ENCODE measurements at places on chromosomes 11 and 22.

GRCh38 chr11:117842131-117842941 is 17.8 kb upstream of the FXYD2 start:
- DNase-seq = no peak

- no peak for DNase-seq
These were observed 82.7 kb upstream of the LINC01488 start for GRCh38 chr11:69398529-69399492.

DNA sequence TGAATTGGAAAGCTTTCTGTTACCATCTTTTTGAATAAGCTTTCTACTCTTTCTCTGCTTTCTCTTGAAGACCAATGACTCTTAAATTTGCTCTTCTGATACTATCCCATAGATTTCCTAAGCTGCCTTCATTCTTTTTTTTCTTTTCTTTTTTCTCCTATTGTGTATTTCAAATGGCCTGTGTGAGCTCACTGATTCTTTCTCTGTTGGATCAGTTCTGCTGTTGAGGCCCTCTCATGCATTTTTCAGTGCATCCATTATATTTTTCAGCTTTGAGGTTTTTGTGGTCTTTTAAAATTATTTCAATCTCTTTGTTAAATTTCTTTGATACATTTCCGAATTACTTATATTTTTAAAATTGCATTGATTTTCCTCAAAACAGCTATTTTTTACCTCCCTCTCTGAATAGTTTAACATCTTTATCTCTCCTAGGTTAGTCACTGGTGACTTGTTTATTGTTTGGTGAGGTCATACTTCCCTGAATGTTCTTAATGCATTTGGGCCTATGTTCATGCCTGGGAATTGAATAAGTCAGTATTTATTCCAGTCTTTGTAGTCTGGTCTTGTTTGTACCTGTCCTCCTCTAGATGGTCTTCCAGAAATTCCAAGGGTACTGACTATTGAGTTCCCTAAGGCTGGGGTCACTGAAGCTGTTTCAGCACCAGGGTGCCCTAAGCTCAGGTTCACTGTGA is 110.6 kb upstream of the SERPIND1 start:
- DNase-seq = no peak

GRCh38 chr11:33773404-33773986 is 825 bp downstream of the FBXO3 start:
- DNase-seq = peak; percentile 11

DNA sequence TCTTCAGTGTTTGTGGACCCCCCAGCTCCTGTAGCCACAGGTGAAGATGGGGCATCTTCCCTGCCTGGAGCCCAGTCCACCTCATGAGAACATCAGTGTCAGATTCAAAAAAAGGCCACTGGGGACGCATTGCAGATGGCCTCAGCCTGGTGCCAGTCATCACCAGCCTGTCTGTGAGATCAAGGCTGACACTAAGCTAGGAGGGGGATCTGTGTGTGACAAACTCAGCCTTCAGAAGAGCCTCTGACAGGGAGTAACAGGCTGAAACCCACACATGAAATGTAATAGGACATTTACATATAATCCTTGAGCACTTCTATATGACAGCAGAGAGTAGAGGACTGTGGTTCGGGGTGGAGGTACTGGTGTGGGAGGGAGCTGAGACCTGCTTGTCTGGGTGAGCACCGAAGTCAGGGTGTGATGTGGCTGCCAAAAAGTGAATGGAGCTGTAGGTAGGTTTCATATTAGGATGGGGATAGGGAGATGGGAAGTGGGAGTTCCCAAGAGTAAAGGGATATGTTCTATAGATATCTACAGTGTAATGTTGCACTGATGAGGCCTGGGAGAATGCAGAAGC is 20.5 kb upstream of the CCDC134 start:
- no peak for DNase-seq

DNA sequence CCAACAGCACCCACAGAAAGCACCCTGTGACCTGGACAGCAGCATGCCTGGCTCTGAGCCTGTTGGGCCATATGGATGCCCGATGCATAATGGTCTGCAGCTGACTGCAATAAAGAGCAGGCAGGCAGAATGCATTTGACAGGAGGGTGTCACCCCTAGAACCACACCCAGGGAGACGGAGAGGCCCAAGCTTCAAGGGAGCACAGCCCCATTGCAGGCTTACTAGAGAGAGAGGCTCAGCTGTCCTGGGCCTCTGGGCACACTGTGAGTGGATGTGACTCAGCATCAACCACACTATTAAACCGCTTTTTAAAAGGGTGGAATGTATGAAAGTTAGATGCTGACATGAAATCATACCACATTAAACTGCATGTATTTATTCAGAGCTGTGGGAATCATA is 365.3 kb downstream of the CTTN start:
- no peak for DNase-seq

DNA sequence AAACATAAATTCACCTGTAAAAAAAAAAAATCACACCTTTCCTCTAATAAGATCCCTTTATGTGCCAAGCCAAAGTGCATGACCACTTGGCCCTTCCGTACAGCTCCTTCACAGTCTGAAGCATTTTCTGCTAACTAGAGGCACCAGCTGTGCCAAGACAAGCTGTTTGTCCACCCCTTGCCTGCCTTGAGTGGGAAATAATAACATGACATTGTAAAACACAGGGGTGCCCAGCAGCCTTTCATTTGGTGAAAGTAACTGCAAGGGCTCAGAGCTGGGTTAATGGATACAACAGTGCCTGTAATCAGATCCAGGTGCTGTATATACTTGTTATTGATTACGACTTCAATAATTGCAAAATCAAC is 59.2 kb downstream of the DDIAS start:
- no peak for DNase-seq

DNA sequence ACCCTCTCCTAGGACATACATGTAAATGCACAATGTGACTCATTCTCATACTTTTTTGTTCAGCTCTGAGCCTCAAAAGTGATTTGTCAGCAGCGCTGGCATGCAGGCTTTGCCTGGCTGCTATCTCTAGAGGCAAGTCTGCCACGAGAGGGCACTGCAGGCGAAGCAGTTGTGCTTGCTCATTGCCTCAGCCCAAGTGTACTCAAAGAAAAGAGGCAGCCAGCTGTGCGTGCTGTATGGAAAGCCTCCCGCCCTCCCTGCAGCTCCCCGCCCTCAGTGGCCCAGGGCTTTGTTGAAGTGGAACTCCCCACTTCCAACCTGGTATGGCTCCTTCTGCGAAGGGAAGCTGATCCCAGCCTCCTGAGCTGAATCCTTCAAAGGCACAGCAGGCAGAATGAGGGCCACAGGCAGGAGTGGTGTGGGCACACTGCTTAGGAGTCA is 16.3 kb downstream of the SDHAF2 start:
- peak; percentile 59 for DNase-seq

GRCh38 chr22:25153961-25154666 is 45.5 kb upstream of the CRYBB3 start:
- DNase-seq = no peak

- no peak for DNase-seq
These were observed 125.1 kb downstream of the SERGEF start for GRCh38 chr11:17887779-17888178.

Data from activated T-cell treated with anti-CD3 and anti-CD28 coated beads, Interleukin-2, amount 50 U/mL, for 4 hours (primary cell).